DMS79 (cell line): ENCODE measurements at places on chromosomes 12 and 14.

GRCh38 chr12:80946591-80946990, 8.9 kb upstream of the LIN7A start:
- DNase-seq = no peak

DNA sequence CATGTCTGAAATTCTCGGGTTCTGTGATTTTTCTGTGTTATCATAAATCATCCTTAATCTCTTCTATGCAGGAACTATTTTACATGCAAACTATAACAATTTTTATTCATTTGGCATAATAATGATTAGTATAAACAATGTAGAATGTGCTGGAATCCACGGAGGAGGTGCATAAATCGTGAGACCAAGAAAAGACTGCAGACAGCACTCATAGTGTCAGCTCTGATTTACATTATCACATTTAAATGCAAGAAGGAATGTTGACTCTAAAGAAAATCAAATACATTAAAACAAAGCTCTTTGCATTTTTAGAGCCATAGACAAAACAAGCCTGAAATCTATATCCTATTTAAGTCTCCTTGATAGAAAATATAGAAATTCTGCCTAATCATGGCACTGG, 501.7 kb upstream of the STXBP6 start:
- DNase-seq = no peak

- DNase-seq = peak; percentile 38
These were observed 65.8 kb upstream of the SLC8A3 start for GRCh38 chr14:70254476-70254961.

- no peak for DNase-seq
These were observed 117.8 kb downstream of the PLXNC1 start for GRCh38 chr12:94265966-94266745.

GRCh38 chr14:20622816-20623291, 18.6 kb downstream of the OR6S1 start:
- no peak for DNase-seq
